Stimulated activated CD4-positive, alpha-beta T cell treated with anti-CD3 and anti-CD28 coated beads, Interleukin-2, amount 100 ng/mL, for 24 hours (primary cell): ENCODE measurements at places on chromosomes 5 and 9.

- DNase-seq = no peak
Observed at GRCh38 chr5:81232464-81233079, 550 bp upstream of the CKMT2 start.

DNA sequence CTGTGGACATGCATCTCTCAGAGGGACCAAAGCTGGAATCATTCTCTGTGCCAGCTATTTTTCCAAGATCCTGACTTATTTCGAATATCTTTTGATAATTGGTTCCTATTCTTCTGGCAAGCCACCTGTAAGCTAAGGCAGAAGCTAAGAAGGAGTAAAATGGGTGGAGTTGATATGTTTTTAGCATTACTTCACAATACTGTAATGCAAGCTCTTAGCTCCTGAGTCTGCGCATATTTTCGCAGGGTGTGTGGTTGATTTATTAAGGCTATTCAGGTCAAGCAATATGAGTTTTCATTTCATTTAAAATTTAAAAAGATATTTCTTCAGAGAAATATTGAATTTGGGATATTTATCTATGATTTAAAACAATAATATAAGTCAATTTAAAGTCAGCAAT, 158.5 kb upstream of the ADAMTS16 start:
- DNase-seq = no peak

GRCh38 chr5:105688227-105688792, 1982.4 kb downstream of the EFNA5 start:
- no peak for DNase-seq

DNA sequence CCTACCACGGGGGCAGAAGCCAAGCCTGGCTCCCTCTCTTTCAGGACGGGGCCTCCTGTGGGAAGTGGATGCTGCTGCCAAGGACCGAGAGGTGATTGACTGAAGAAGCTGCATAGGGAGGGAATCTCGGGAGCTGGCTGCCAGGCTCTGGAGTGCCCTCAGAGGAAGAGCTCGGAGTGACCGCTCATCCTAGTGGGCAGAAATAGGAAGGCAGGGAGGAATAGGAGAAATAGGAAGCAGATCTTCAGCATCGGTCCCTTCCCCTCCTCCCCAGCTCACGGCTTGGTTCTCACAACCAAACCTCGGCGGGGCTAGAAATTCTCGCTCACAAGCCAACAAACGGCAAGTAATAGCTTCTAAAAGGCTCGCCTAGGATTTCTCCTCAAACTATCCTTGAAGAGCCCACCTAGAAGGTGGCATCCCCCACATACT, 159.9 kb upstream of the RAI14 start:
- no peak for DNase-seq

DNA sequence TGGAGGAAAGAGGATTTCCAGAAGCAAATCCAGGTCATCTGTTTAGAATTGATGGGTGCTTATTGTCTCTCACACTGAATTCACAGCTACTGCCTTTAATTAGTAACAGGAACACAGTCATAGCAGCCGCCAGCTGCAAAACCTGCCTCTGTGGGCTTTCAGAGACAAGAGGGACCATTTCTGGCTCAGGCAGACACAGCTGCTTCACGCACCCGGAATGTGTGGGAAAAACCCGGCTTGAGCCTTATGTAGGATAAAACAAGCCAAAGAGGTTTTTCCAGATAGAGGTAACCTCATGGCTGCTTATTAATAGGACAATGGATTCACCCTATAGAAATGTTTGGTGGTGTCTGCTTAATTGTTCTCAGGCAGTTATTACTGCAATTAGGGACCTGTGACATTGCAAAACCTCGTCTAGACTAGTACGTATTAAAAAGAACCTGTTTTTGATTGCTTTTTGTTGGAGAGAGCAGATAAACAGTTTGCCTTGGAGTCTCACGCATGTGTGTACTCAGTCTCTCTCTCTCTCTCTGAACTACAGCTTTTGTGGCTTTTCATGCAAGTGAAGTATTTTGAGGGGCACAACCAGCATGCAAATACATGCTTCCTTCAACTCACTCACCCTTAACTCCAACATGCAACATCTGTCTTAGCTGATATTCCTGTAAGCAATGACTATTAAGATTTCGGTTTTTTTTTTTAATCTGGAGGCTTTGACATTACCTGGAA, 302.7 kb downstream of the PLK2 start:
- no peak for DNase-seq

- no peak for DNase-seq
Observed at GRCh38 chr5:39580702-39581453, 156.1 kb upstream of the DAB2 start.

- DNase-seq = no peak
Observed at GRCh38 chr5:68378204-68378820, 162.8 kb downstream of the PIK3R1 start.

DNA sequence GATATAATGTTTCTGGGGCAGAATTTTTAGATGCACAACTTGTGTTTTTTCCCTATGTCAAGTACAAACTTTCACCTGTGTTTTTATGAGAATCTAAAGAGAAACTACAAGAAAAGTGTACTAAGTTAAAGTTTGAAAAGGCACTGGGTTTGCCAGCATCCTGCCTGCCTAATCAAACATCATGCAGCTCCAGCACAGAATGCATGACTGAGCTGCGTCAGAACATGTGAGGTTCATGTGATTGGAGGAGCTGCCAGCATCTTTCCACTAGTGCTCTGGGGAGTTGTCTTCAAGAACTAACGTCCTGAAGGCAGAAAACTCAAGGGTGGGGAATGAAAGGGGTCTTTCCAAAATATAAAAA, 46.1 kb upstream of the RIC1 start:
- DNase-seq = no peak

DNA sequence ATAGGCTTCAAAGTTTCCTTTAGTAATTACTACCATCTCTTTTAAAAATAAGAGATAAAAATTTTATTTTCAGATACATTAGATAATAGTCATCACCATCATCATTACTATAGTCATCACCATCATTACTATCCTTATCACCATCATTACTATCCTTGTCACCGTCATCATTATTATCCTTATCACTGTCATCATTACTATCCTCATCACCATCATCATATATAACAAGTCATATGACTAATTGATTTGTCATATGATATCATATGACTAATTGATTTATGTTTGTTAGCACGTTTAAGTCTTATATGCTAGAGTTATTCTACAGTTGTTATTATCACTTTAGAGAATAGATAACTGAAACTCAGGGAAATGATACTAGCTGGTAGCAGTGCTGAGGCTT, 382.1 kb upstream of the CDH18 start:
- no peak for DNase-seq

GRCh38 chr5:88831816-88832215, 51.2 kb downstream of the MEF2C start:
- no peak for DNase-seq

DNA sequence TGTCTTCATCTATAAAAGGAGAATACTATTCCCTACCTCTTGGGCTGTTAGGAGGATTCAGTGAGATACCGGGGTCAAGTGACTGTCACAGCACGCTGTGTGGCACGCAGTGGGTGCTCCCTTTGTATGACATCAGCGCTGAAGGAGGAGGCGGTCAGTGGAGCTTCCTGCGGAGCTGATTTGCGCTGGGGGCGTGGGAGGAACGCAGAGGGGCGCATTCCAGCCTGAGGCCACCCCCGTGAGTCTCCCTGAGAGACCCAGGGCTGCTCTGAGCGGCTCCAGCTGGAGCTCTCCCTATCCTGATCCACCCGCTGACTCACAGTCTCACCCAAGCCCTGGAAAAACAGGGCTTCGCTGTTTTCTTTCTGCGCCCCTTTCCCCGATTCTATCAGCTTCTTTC, 24.3 kb upstream of the NEURL1B start:
- DNase-seq = no peak

- DNase-seq = no peak
Observed at GRCh38 chr5:169876386-169876785, 103.9 kb downstream of the INSYN2B start.

DNA sequence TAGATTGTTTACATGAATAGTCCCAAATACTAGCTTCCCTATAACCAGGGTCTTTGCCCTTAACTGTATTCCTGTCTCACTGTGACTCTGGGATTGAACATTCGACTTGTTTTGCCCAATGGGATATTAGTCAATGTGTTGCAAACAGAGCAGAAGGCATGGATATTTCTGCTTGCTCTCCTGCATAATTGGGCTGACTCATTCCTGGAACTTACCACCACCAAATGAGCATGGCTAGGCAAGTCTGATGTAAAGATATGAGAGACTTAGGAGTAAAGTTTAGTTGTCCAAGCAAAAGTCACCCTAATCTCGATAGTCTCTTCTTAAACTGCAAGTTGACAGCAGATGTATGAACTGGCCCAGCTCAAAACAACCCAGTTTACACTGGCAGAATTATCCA, 273.5 kb upstream of the CCNG1 start:
- no peak for DNase-seq
